Activated T-helper 1 cell treated with Interleukin-2 at 50 U/mL for 16 hours (primary cell): ENCODE measurements at places on chromosomes 5 and 9.

- DNase-seq = no peak
Observed at GRCh38 chr5:104184264-104184663, 621.7 kb upstream of the NUDT12 start.

- DNase-seq = peak; percentile 53
Observed at GRCh38 chr5:132747616-132748440, 602 bp downstream of the CCNI2 start.

- DNase-seq = no peak
Observed at GRCh38 chr9:108209132-108209685, 646.6 kb downstream of the ACTL7B start.

DNA sequence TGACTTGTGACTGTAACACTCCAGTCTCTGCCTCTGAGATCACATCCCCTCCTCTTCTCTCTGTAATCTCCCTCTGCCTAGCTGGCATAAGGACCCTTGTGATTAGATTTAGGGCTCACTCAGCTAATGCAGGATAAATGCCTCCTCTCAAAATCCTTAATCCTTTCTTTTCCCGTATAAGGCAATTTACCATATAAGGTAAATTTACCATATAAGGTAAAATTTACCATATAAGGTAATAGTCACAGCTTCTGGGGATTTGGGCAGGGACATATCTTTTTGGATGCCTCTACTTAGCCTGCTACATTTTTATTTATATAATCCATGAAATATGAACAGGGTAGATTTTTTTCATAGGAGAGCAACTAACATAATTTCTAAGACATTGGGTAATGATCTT, 318.0 kb upstream of the PUM3 start:
- no peak for DNase-seq

DNA sequence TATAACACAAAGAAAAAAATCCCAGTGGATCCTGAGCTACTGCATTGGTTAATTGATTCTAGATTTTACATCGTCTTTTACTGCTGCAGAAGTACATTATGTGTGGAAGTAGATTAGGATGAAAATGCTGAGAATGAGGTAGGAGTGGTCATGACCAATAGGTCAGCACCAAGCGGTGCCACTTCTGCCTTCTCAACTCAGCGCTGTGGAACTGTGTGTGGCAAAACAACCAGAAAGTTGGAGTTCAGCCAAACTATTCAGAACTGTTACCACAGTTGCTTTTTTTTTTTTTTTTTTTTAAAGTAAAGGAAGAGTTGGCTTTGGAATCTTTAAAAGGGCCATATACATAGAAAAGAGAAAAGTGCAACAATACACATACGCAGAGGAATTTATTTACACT, 24.2 kb downstream of the POU5F2 start:
- DNase-seq = no peak
